GM10248 (cell line): ENCODE measurements at places on chromosomes 7 and 10.

GRCh38 chr10:109902992-109903947 lies 20.0 kb downstream of the XPNPEP1 start:
- DNase-seq: no peak

GRCh38 chr10:23413629-23414089 lies 25.2 kb upstream of the OTUD1 start:
- DNase-seq: peak; percentile 39

GRCh38 chr7:111083413-111083812 lies 7.5 kb upstream of the LRRN3 start:
- peak; percentile 67 for DNase-seq

DNA sequence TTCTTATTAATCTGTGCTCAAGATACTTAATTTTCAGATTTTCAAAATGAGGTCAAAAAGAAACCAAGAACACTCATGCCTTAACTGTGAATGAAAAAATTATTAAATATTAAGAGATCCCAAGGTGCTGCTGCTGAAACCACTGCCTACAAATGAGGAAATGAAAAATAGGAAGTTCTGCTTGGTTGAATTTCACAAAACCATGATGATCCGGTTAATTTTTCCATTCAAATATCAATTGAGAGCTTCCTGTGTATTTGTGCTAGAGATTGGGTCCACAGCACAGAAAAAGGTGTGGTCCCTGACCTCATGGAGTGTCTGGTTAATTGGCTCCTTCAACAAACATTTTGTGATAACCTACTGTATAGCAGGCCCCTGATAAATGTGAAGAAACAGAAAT lies 132.7 kb upstream of the YAE1 start:
- DNase-seq: no peak

- DNase-seq: no peak
These were observed 239.8 kb downstream of the FZD1 start for GRCh38 chr7:91503934-91504555.

DNA sequence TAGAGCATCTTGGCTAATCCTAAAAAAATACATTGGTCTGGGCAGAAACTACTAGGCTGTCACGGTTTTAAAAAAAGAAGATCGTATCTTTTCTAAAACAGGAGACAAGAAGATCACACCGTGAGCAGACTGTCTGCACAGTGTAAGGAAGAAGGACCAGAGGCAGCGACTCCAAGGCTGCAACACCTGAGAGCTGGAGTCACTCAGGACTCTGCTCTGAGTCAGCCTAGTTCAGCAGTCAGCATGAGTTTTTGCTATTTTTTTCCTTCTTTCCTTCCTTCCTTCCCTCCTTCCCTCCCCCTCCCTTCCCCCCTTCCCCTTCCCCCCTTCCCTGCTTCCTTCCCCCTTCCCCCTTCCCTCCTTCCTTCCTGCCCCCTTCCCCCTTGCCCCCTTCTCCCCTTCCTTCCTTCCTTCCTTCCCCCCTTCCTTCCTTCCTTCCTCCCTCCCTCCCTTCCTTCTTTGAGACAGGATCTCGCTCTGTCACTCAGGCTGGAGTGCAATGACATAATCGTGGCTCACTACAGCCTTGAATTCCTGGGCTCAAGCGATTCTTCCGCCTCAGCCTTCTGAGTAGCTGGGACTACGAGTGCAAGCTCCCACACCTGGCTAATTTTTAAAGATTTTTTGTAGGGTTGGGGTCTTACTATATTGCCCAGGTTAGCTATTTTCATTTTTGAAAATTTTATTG lies 24.4 kb downstream of the BAG3 start:
- no peak for DNase-seq

DNA sequence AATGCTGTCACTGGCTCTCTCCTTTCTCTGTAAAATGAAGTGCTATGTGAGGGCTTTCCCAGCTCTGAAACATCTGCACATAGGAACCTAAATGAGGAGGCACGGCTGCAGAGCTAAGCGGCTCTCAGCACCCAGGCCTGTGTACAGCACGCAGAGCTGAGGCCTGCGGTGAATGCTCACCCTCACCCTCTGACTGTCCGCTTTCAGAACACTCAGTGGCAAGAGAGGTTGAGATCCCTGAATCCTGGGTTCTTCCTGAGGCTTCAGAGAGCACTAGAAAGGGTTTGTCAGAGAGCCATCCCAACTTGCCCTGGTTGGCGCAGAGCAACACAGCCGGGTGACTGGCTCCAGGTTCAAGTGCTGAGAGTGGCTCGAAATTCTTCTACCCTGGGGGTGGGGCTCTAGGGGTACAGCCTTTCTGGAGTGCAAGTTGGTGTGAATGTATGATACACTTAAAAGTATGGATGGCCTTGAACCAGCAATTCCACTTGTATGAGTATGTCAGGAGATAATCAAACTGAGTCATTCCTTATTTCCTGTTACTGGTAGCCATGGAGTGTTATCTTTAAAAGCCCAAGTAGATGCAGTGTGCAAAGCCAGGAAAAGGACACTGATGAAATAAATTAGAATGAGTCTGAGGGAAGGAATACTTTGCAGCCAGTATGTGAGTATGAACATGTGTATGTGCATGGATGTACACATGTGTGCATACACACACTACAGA lies 1.7 kb upstream of the CCDC201 start:
- no peak for DNase-seq

GRCh38 chr7:45086331-45087065 lies 2.3 kb downstream of the NACAD start:
- DNase-seq: no peak
